ENCODE measurements at places on chromosomes 6 and 20.

DNA sequence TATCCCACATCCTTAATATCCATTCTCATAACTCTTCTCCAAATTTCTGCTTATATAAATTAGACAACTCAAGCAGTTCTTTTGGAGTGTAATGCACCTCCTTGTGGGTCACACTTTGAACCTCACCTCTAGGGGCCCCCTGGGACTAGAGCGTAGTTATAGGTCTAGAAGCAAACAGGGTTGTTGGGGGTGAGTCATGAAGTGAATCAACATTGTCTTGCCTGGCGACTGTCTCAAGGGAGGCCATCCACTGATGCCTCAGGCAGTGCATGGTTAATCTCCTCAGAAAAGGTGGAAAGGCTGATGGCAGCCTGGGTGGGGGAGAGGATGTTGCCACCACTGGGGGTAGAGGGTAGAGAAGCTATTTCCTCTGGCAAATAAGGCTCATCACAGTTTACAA, 129.1 kb downstream of the TNFRSF21 start:
- no peak for DNase-seq

DNA sequence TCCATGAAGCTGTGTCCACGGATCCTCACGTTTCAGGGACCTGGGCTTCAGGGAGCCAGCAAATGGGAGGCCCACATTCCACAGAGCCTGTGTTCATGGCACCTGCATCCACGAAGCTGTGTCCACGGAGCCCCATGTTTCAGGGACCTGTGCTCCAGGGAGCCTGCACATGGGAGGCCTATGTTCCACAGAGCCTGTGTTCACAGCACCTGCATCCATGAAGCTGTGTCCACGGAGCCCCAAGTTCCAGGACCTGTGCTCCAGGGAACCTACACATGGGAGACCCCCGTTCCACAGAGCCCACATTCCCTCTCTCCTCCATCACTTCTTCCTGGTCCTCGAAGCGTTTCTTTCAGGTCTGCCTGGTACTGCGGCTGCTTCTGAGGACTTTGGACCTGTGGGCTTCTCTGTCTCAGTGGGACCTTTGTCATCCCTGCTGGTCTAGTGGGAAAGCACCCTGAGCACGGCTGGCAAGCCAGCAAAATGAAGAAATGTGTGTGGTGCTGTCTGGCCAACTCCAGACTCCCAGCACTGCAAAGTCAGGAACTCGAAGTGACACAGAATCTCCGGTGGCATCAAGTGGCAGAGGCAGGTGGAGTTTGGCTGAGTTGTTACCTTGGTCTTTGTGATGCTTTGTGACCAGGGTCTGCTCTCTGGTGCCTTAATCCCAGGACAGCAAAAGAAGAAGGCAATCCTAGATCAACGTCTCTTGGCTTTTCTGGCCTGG, 245.9 kb downstream of the DLL1 start:
- no peak for DNase-seq

DNA sequence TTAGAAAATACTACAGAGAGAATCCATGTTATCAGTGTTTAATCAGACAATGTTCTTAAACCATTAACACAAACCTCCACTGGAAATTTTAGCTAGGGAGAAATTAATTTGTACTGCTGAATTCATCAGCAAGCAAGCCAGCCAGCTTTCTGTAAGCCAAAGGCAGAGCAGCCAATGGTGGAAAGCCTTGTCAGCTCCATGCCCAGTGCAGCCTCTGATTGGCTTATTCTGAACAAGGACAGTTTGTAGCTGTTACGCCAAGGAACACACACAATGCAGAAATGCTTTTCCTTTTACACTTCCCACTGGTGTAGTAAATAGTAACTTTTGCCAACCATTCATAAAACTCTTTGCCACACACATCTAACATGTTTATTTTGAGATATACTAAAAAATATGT, 265.0 kb downstream of the TENT5A start:
- DNase-seq = peak; percentile 36

DNA sequence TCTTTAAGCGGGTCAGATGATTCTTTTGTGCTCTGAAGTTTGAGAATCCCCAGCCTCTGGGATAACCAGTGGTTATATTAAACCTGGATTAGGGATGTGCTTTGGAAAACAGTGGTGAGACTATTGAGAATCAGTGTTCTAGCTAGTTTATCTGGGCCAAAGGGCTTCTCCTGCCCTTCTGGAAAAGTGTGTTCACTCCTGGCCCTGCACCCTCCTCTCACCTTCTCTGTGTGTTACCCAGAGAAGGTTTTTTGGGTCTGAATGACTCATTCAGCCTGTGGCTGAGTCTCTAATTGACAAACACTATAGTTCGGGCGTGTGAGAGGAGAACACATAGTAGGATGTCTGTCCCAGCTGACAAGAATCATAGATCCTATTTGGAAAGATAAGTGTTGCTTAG, 66.7 kb downstream of the LRRC1 start:
- no peak for DNase-seq

- DNase-seq = no peak
Measured at GRCh38 chr6:130307752-130308361, 58.0 kb upstream of the TMEM200A start.

DNA sequence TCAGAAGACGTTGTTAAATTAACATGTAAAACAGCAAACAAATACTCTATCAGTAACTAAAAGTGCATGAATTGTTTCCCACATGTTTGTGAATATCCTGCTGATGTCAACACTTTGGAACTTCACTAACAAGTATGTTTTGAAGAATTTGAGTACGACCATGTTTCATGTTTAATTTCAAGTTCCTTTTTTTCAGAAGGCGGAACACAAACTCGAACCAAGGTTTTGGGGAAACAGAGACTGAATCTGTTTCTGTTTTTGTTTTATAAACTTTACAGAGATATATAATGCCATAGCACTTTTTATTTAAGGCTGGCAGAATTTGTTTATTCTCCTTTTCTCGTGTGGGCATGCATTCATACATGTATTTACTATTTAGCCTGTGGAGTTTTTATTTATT, 509.3 kb upstream of the CITED2 start:
- DNase-seq = no peak

DNA sequence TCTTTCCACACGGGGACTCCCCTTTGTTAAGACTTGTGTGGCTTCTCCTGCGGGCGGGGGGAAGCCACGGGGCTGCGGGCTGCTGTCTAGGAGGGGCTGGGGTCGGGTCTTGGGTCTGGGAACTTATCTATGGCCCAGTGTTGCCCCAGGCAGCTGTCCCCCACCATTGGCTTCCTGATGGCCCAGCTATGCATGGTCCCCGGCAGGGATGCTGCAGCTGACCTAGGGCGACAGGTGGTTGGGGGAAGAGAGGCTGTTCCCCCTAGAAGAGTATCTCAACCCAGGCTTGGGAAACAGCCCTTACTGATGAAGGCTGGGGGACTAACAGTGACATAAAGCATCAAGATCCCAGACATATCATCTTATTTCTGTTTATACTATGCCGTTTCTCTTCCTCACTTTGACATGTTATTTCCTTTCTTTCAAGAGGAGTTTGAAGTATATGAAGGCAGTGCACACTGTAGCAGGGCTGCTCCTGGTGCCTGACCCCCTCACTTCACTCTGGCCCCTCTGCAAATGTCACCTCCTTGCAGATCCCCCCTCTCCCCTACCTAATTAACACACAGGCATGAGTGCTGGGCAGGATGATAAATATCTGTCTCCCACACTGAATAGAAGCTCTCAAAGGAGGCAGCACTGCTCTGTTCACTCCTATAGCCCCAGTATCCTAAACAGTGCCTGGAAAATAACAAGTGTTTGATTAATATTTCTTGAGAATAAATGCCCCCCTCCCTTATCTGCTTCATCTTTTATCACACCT, 87.0 kb downstream of the HIVEP2 start:
- peak; percentile 37 for DNase-seq

DNA sequence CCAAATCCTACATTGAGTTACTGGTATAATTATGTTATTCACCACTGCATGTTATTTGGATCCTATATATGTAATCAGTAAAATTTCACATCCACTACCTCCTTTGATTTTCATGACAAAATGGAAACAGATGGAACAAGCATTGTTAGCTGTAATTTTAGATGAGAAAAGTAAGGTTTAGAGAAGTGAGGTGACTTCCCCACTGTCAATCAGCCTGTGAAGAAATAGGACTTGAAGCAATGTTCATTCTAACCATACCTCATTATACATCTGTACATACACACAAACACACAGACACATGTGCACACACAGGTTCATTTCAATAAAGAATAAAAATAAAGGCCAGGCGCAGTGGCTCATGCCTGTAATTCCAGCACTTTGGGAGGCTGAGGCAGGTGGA, 23.7 kb upstream of the QKI start:
- DNase-seq = no peak

DNA sequence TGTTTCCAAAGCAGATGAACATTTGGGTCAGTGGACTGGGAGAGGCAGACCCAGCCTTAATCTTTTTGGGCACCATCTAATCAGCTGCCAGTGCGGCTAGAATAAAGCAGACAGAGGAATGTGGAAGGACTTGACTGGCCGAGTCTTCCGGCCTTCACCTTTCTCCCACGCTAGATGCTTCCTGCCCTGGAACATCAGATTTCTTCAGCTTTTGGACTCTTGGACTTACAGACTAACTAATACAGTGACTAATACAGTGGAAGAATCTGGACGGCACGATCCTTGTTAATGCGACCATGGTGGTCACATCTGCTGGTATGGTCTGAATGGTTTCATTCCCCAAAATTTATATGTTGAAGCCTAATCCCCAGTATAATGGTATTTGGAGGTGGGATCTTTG, 122.6 kb upstream of the NXT1 start:
- DNase-seq = no peak

DNA sequence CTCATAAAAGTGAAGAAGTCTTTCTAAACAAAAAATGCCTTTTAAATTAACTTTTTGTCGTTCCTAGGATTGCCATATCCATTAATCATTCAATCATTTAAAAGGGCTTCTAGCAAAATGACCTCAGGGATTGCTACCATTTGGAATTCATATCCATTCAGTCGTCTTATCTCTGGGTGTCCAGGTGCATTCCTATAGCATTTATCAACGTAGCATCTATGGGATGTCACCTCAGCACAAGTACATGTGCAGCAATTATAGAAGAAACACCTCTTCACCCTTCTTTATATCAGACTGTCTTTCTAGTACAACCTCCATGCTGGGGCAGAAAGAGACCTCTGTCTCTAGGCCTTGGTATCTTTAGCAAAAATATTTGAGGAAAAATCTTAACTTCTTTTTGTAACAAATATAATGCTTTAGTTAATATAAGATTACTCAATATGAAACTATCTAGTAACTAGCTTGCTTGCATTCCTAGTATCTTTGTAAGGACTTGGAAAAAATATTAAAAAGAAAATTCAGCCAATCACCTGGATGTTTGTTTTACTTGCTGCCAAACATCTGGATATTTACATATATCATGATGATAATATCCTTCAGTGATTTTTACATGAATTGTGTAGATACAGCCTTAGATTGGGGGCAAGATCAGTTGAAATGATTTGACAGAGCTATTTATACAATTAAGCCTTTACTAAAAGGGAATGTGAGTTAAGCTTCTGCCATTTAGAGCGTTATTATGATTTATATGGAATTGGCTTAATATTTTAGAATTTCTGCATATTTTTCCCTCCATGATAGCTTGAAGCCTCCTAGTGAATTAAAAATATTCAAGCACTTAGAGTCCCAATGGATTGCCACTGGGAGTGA, 356.8 kb downstream of the HDGFL1 start:
- DNase-seq = no peak

- DNase-seq = peak; percentile 82
Measured at GRCh38 chr20:58179432-58180099, 48.9 kb downstream of the ANKRD60 start.

DNA sequence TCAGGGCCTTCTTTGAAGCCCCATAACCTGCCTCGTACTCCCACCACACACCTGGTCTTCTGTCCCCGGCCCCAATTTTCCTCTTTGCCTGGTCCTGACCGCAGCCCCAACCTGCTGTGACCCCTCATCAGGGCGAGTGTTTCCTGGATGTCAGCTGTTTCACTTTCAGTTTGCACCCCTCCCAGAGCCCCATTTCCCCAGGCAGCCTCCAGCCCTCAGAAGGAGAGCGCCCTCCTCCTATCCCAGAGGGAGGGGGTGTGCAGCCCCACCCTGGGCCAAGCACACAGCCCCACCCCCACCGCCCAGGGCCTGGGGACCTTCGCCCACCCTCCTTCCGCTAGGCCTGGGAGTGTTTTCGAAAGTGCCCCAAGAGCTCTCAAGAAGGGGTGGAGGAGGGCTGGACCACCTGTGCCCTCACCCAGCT, 1.5 kb downstream of the BAK1 start:
- no peak for DNase-seq

DNA sequence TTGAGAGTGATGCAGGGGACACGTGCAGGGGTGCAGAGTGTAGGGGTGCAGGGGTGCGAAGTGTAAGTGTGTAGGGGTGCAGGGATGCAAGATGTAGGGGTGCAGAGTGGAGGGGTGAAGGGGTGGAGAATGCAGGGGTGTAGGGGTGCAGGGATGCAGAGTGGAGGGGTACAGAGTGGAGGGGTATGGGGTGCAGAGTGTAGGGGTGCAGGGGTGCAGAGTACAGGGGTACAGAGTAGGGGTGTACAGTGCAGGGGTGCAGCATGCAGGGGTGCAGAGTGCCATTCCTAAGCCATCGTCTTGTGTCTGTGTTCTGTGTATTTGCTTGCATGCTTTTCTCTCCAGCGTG, 345.4 kb downstream of the TAF4 start:
- DNase-seq = no peak

DNA sequence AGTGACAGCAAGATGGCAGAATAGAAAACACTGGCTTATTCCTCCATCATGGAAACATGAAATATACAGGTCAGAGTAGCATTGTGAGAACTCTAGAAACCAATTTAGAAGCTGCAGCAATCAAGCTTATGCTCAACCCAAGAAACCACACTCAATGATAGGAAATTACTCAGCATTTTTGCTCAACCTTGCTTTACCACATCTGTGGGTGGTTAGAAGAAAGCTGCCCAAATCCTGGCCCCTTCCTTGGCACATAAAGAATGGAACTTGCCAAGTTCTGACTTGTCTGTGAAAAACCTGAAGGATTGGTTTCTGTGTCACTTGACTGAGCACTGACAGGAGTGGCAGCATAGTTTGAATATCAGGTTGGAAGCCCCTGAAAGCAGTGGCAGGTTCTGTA, 108.0 kb upstream of the MOCS1 start:
- no peak for DNase-seq

GRCh38 chr20:54058420-54059139, 11.8 kb downstream of the BCAS1 start:
- DNase-seq = no peak

DNA sequence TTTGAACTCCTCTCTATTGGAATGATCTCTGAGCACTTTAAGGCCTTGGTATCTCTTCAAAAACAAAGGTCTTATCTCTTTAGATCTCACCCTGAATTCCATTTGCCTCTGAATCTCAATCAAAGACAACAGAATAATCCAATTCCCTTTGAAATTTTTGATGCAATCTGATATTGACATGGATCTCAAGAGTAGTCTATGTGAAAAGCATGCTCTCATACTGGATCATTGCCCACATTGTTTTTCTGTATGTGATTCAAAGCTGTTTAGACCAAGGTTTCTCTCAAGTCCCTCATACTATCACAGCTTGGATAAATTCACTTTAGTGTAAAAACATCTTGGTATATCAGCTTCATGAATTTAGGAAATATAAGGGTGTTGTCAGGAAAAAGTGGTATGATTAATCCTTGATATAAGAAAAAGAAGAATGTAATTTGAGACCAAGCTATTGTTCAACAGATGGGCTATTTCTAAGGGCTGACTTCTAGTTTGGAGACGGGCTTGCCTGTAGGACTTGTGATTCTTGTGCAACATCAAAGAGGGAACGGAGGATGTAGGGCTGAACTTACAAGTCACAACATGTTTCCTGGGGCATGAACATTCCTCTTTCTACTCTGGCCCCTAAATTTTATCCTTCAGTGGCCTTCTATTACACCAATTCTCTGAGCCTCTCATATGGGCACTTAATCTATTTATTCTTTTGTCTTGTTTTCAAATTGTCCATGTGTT, 77.9 kb upstream of the CITED2 start:
- no peak for DNase-seq
